ENCODE measurements at places on chromosomes 4 and X. TPM values are rescaled to one million over a fixed set of nuclear protein-coding genes. Genes with fewer than 3 reads are reported as not detected.

- no peak for DNase-seq
Measured at GRCh38 chrX:72604705-72605104, 32.1 kb upstream of the HDAC8 start.

DNA sequence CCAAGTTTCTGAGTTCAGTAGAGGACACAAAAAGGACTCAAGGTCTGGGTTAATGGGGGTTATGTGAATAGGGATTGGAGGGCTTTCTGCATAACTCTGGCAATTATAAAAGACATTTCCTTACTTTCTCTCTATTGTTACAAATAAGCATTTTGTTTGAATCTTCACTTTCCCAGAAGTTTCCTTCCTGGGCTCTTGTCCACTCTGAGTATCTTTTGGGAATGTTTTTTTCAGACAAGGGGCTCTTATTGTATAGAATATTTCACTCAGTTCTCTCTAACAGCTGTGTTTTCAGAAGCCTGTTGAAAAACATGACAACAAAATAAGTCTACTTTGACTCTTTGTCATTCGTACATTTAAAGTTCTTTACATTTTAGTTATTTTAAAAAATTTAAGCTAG, 57.6 kb upstream of the MAP9 start:
- no peak for DNase-seq

DNA sequence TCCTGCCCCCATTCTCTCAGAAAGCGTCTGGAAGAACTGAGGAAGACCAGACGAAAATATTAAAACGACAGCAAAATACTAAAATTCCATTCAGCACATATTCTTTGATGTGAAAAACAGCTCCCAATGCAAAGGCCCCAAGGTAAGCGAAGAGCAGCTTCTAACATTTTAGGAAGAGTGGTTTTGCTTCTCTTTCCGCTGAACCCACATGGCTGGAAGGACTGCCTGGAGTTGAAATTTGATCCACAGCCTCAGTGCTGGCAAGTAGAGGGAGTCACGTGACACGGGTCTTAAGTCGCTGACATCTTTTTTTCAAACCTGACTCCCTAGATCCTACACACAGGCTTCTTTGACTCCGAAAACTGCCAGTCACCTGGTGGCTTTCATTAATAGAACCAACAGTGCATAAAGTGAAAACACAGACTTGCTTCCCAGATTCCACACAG, at the start of gene FAM13A:
Gene FAM13A (minus strand): TSS at position 233 of the 446 bp plus-strand sequence. CDS start 221 bp downstream, at position 12.
- no peak for DNase-seq

- no peak for DNase-seq
Measured at GRCh38 chr4:124035364-124036041, 638.9 kb downstream of the SPRY1 start.

Gene SPARCL1
- 116 TPM for total RNA-seq

Measured in Peyer's patch (tissue), 4 donors.